ENCODE measurements at places on chromosomes 4 and X.

- no peak for DNase-seq
These were observed 49.5 kb downstream of the PPP2R2C start for GRCh38 chr4:6422866-6423265.

DNA sequence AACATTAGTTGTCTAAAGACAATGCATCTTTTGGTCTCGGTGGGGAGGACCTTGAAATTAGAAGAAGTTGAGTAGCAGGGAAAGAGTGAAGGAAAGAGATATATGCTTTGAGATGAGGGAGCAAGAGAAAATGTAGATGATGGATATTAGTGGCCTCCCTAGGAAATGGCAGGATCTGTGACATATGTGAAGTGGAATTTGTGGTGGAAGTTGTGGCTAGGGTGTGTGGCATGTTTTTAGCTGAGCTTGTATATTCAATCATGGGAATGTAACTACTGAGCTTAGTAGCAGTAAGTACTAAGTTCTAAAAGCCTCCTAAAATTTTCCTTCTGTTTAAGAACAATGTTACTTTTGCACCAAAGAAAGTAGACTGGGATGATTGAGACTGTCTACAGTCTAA is 382.8 kb upstream of the CTSO start:
- DNase-seq: no peak

DNA sequence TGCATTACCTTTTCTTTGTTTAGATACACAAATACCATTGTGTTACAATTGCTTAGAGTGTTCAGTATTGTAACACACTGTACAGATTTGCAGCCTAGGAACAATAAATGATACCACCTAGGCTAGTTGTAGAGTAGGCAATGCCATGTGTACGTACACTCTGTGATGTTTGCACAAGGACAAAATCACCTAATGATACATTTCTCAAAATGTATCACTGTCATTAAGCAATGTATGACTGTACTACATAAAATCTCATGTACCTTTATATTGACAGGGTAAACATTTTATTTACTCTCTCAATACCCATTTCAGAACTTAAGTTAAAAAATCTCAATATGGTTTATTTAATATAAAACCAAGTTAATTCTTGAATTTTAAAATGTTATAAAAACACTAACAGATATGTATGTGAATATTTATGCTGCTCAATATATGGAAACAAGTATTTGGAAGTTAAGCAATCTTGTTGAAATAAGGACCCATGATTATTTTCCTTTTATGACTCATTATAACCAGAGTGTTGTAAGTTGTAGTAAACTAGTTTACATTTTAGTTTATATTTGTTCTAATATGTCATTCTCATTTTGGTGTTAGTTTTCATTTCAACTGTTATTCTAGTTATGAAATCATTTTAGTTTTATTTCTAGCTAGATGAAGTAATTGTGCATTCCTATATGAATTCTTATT is 409.2 kb downstream of the TLL1 start:
- DNase-seq: no peak

DNA sequence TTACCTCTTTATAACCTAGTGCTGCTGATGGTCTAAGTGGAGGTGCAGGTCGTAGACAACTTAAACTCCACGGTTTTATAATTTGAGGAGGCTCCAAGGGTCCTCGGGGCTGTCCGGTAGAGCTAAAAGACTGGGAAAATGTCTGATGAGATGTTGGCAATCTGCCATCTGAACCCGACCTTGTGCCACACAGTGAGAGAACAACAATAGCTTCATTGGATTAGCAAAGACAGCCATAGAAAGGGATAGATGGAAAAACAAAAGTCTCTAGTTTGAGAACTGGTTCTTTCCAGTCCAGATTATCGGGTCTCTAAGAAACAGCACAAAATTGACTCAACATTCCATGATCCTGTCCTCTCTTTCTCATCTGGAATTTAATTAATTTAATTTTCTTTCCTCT is 31.6 kb downstream of the CD40LG start:
- no peak for DNase-seq

DNA sequence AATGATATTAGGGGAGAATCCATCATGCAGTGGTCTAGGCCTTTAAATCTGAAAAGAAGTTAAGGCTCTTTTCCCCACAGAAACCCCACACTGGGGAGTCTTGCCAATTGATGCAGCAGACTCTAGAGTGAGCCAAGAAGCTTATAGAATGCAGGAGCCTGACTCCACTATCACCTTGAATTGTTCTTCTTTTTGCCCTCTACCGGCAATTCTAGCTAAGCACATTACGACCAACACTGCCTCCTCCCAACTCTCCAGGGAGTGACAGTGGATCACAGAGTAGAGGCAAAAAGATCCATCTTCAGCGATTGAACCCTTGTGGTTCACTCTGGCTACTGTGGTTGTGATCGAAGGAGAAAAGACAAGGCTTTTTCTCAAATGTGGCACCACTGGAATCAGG is 331.5 kb downstream of the NKX6-1 start:
- DNase-seq: no peak

GRCh38 chr4:24895461-24895860 is 17.4 kb downstream of the CCDC149 start:
- DNase-seq: no peak

- DNase-seq: no peak
These were observed 47.2 kb upstream of the TMEM33 start for GRCh38 chr4:41887821-41888686.

GRCh38 chr4:43048570-43048969 is 156.1 kb downstream of the GRXCR1 start:
- no peak for DNase-seq

GRCh38 chr4:92885632-92886031 is 581.9 kb downstream of the GRID2 start:
- no peak for DNase-seq

DNA sequence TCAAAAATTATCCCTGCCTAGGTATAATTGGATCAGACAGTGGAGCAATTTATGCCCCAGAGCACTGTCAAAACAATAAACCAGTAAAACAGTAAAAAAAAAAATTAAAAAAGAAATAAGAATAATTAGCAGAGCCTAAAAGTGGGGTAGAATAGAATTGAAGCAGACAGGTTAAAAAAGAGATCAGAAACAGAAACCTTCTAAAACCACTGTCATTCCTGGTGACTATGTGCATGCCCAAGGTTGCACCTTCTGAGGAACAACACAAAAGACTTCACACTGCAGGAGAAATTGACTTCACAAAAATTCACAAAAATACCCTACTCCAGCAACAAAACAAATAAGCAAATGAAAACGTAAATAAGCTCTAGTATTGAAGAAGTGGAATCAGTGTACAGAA is 168.6 kb downstream of the SPANXA1 start:
- no peak for DNase-seq

- no peak for DNase-seq
These were observed 583.0 kb downstream of the BCOR start for GRCh38 chrX:39514801-39515200.

DNA sequence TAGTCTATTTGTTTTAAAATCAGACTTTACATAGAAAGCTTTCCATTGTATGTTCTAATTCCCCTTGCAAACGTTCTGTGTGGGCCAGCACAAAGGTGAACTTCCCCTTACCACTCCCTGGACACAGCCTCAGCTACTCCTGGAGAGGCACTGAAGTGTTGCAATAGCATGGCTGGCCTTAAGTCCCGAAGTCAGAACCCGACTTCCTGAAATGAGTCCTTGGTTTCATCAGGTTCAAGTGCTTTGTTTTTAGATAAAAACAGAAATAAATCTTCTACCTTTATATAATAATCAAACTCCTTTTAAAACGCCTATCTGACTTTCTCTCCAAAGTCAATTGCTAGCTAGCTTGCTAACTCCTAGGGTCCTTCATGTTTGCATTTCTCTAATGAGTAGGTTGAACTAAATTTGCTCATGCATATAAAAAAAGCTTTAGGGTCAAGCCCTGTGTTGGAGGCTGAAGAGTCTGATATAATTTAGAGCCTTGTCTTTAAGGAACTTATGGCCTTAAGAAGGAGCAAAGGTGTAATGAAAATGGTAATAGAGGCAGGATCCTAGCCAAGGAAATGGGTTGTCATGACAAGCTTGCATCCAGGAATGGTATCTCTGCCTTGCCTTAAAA is 9.0 kb downstream of the BMP3 start:
- no peak for DNase-seq

DNA sequence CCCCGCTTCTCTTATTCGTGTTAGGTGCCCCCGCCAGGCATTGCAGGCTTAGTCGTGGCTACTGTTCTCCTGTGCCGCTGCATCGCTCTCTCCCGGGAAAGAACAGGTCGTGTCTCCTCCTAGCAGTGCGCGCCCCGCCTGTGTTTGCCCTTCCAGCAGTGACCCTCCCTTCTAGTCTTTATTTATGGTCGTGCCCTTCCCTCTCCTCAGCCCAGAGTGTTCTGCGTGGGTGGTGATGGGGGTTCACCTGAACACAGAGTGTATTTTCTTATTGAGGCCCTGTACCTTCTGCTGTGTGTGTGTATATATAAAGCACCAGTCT is 15.2 kb downstream of the USP11 start:
- no peak for DNase-seq

- DNase-seq: no peak
These were observed 9.5 kb downstream of the USP11 start for GRCh38 chrX:47242321-47242720.

- DNase-seq: no peak
These were observed 51.5 kb upstream of the ETNPPL start for GRCh38 chr4:108814326-108814725.

DNA sequence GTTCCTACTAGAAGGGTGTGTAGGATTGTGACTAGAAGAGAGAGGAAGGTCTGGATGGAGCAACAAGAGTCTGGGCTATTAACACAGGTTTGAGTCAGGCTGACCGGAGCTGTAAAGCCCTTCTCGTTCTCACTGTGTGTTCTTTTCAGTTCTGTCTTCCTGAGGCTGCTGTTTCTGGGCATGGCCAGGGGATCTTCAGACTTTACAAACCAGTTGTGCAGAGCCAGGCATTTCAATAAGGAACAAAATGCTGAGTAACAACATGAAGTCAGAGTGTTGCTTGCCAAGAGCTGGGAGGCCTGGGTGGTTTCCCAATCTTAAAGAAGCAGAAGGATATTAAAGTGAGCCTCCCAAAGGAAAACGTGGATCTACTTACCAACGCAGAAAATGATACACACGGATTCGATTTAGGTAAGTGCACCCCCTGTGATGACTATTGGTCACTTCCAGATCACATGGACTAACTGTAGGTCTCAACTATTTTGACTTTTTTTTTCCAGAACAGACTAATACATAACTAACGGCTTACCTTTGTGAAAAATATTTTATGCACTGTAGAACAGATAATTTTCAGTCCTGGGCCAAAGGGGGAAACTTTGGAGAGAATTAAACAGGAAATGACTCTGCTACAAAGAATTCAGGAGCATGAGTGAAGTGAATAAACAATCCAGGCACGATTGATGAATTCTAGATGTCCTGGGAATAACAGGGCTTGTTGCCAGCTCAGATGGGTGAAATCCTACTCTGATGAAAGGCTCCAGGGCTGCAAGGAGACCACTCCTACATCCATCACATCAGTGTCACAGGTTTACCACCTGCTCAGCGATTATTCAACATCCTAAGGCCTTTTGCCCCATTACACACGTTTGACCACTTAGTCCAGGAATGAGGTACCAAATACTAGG is 94.5 kb downstream of the ANXA3 start:
- DNase-seq: no peak

DNA sequence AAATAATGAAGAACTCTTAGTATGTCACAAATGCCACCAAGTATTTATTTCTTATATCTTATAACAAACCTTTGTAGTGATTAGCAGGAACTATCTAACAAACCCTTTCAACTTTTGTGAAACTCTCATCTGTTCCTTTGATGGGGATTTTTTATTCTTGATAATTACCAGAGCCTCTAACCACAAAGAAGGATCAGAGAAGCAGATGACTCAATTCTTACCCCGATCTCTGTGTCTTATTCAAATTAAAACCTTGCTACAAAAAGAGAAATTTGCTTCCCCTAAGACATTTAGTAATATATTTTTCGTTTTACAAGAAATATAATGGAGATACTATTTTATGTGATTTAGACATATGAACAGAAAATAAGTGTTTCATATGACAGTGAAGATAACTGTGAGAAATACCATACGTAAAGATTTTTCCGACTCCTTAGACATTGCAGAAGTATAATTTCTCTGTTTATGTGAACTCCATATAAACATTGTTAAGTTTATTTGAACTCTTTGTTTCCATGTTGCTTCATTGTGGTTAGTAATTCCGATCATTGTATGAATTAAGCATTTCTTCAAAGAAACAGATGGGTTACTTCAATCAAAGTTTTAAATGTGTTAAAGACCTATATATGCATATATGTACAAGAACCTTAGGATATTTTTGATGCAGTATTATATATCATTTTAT is 205.4 kb downstream of the CFAP299 start:
- no peak for DNase-seq

GRCh38 chr4:123312951-123313592 is 83.5 kb upstream of the SPRY1 start:
- no peak for DNase-seq

- no peak for DNase-seq
These were observed 505.0 kb downstream of the BCOR start for GRCh38 chrX:39592776-39593175.

- DNase-seq: no peak
These were observed 12.0 kb downstream of the NHSL2 start for GRCh38 chrX:71922686-71923085.

- no peak for DNase-seq
These were observed 17.1 kb upstream of the MAN2B2 start for GRCh38 chr4:6557856-6558255.

GRCh38 chr4:3756343-3757059 is 9.7 kb upstream of the ADRA2C start:
- DNase-seq: no peak

DNA sequence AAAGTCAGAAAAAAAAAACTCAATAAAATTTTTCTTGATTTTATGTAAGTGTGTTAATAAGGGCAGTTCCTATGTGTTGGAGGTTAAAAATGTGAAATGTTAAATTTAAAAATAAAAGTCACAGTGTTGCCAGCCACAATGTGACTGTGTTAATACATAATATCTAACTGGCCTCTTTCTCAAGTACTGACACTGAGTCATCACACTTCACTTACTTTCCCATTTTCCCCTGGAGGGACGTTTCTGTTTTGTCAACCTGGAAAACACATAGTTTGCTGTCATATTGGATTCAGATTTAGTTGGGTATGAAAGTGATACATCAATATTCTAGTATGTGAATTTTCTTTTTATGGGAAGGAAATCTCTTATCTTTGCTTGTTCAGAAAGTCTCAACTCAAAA is 46.4 kb downstream of the ARHGEF38 start:
- DNase-seq: no peak

- DNase-seq: no peak
These were observed 38.2 kb downstream of the HPGDS start for GRCh38 chr4:94304365-94304971.

All from activated CD8-positive, alpha-beta memory T cell treated with anti-CD3 and anti-CD28 coated beads, Interleukin-2, amount 50 U/mL, for 48 hours (primary cell).